Sciatic nerve (tissue), 2 donors: ENCODE measurements at places on chromosomes 1 and 21. TPM values are rescaled to one million over a fixed set of nuclear protein-coding genes. Genes with fewer than 3 reads are reported as not detected.

- DNase-seq = no peak
These were observed 3.7 kb downstream of the RAB25 start for GRCh38 chr1:156064615-156065014.

- no peak for DNase-seq
These were observed 323.9 kb downstream of the DISC1 start for GRCh38 chr1:231950331-231951128.

GRCh38 chr1:9761855-9762254 is 61.9 kb downstream of the CLSTN1 start:
- peak; percentile 8 for DNase-seq

DNA sequence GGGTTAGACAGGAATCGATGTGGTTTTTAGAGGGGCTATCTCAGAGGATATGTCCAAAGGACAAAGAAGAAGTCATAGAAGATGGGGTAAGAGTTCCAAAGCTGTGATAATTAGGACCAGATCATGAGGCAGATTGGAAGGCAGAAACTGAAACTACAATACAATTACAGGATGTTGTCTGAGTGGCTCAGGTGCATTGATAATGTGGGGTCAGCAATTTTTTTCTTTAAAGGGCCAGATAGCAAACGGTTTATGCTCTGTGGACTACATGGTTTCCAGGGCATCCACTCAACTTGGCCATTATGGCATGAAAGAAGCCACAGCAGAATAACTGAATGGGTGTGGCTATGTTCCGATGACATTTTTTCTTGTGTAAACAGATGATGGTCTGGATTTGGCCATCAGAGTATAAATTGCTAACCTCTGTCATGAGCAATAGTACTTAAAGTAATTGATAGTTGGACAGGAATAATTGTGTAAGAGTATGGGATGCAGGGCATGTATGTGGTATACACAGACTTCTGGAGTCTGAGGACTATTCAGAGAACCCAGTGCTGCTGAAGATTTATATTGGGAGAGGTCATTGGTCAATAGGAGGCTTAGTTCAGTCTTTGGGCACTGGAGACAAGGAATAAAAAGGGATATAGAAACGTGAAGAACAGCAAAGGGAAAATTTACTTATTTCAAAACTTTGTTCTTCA is 198.4 kb upstream of the ADGRL4 start:
- no peak for DNase-seq

Gene RGSL1
- total RNA-seq = not detected

Gene TBX19
- 6.7 TPM for total RNA-seq

Gene MANEAL
- total RNA-seq = 2.3 TPM

Gene CAMTA1
- total RNA-seq = 72.4 TPM
